Activated naive CD4-positive, alpha-beta T cell (primary cell): ENCODE measurements at places on chromosomes 6 and 20.

DNA sequence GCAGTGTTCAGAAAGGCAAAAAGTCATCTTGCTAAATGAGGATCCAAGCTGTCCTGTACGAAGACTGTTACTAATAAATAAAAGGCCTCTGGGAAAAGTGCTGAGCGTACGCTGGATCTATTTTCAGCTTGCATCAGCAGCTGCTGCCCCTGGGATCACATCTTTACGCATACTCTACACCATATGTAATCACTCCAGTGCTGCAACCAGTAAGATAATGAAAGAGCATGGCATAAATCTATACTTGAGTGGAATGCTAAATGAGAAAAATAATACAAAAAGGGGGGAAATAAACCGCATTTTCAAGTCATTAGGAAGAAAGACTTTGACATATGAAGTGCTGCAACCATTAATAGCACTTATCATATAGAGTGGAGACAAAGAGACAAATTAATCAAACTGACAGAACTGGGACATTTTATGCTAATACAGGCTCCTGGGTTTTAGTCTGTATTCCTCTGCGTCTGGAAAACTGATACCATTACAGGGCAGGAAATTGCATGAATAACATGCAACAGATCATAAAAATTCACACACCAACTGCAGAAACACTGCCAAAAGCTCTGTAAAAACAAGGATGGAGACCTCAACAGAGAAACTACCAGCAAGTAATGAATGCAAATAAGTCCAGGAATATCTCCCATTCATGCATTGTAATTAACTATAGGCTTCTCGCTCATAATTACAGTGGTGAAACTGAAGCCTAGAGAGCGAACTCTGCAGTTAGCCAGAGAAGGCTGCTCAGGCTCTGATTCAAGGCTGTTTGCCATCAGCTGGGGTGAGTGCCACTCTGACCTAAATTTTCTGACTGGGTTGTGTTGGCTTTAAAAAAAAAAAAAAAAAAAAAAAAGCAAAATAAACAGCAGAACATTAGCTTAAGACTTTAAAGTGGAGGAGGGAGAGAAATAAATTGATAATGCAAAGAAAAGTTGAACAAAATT, 83.8 kb downstream of the GJA10 start:
- no peak for DNase-seq

DNA sequence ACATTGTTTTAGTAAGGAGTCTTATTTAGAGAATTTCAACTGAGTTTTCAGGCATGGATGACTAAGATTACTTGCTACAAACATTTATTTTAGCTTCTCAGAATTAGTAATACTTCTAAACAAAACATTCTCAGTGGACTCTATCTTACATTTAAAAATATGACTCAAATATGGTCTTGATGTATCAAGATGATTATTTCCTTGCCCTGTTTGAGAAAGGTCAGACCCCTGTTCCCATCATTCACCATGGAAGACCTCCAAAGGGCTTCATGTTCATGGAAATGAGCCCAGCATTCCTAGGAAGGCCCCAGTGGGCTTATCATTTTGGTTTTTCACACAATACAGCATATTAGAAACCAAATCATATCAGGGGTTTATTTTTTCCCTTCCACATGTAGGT, 24.6 kb upstream of the TRPC4AP start:
- DNase-seq, result no peak

- no peak for DNase-seq
These were observed 268.4 kb upstream of the IRAK1BP1 start for GRCh38 chr6:78598966-78599365.

GRCh38 chr6:87213364-87213763, 58.0 kb downstream of the ZNF292 start:
- DNase-seq, result no peak

- DNase-seq, result no peak
These were observed 15.6 kb downstream of the BTN2A1 start for GRCh38 chr6:26473429-26473757.

DNA sequence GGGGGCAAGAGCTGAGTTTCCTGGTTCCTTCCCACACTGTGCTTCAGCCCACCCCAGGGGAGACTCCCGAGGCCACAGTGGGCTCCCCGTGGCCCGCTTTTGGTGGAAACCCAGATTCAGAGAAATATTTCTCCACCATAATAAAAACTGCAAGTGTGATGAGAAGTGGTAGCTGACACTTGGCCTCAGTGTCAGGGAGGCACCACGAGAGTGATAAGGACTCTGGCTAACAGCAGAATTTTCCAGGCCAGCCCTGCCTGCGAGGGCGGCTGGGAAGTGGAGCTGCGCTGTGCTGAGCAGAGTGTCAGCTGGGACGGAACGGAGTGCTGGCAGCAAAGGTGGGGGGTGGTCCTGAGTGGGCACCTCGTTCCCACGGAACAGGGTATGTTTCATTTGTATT, 22.5 kb downstream of the SPATA2 start:
- DNase-seq, result no peak

DNA sequence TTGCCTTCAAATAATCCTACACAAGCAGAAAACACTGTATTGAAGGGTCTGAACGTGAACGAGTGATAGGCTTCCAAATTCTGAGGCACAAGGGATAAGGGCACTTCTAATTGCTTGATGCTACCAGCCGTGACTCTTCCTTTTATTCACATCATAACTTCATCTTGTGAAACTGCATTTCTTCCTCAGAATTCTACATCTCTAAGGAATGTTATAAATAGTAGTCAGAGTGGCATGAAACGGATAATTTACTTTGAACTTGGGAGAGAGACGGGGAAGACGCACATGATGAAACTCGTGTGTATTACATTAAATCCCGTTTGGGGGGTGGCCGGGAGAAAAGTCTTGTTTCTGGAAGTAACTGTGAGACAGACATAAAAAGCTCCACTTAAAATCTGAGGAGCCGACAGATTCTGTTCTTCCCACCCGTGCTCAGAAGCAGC, 754 bp downstream of the HDDC2 start:
- no peak for DNase-seq

- DNase-seq, result no peak
These were observed 13.2 kb downstream of the TMEM74B start for GRCh38 chr20:1171461-1172093.
